Stimulated activated CD8-positive, alpha-beta memory T cell treated with anti-CD3 and anti-CD28 coated beads, Interleukin-7, amount 100 ng/mL, for 1 hour (primary cell): ENCODE measurements at places on chromosomes 5 and 9.

GRCh38 chr5:136046246-136046645 lies 17.5 kb downstream of the TGFBI start:
- DNase-seq = no peak

DNA sequence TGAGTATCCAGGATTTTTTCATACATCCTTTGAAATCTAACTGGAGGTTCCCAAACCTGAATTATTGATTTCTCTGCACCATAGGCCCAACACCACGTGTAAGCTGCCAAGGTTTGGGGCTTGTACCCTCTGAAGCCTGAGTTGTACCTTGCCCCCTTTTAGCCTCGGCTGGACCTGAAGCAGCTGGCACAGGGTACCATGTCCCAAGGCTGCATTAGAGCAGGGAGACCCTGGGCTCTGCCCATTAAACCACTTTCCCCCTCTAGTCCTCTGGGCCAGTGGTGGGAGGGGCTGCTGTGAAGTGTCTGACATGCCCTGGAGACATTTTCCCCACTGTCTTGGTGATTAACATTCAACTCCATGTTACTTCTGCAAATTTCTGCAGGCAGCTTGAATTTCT lies 532.9 kb upstream of the NUDT12 start:
- DNase-seq = no peak

DNA sequence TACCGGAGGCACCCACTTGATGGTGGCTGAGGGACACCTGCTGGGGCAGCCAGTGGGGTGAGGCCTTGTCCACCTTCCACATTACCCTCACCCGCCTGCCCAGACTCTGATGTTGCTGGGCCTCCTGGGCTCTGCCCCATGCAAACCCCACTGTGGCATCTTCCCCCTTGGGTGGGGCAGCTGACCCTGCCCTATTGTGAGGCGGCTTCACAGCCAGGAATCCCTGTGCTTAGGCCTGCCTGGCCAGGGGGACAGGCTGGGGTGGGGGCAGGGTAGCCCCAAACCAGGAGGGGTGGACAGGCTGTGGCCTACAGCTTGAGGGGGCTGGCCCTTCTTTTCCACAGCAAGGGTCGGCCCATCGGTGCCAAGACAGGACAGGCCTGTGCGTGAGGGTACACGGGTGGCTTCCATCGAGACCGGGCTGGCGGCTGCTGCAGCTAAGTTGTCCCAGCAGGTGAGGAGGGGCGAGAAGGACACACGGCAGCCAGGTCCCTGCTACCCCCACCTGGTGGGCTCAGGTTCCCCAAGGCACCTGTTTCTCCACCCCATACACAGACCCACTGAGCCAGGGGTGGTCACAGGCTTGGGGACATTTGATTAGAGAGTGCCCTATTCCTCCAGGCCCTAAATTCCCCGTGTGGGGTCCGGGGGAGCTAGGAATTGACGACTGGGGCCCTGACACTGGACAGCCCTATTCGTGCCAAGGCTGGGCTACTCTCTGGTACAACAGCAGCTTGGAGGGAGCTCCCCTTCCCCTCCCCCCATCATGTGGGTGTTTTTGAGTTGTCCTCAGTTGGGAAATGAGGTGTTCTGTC lies 99.2 kb downstream of the PHF2 start:
- DNase-seq = no peak

DNA sequence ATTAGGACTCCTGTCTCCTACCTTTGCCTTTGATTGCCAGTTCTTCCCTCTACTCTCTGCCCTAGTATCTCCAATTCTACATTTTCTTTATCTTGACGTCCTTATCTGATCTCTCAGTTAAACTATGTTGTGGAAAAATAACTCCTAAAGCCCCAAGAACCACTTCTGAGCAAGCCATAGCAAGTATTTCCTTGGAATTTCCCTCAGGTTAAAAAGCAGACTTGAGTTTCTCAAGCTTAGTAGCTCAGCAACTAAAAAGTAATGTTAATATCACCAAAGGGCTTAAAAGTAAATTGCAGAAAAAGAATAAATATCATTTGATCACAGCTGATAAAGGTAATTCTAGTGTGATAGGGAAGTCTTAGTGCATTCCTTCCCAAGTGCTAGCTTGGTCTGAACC lies 13.2 kb upstream of the HSPB3 start:
- no peak for DNase-seq

GRCh38 chr5:56766926-56767325 lies 48.4 kb upstream of the MAP3K1 start:
- no peak for DNase-seq

- no peak for DNase-seq
These were observed 2045.4 kb upstream of the CDH6 start for GRCh38 chr5:29148073-29148472.

- DNase-seq = no peak
These were observed 25.6 kb downstream of the PDE8B start for GRCh38 chr5:77235846-77236721.

- no peak for DNase-seq
These were observed 30.3 kb upstream of the STING1 start for GRCh38 chr5:139512786-139513390.

GRCh38 chr5:146586752-146587151 lies 70.8 kb upstream of the GPR151 start:
- no peak for DNase-seq

DNA sequence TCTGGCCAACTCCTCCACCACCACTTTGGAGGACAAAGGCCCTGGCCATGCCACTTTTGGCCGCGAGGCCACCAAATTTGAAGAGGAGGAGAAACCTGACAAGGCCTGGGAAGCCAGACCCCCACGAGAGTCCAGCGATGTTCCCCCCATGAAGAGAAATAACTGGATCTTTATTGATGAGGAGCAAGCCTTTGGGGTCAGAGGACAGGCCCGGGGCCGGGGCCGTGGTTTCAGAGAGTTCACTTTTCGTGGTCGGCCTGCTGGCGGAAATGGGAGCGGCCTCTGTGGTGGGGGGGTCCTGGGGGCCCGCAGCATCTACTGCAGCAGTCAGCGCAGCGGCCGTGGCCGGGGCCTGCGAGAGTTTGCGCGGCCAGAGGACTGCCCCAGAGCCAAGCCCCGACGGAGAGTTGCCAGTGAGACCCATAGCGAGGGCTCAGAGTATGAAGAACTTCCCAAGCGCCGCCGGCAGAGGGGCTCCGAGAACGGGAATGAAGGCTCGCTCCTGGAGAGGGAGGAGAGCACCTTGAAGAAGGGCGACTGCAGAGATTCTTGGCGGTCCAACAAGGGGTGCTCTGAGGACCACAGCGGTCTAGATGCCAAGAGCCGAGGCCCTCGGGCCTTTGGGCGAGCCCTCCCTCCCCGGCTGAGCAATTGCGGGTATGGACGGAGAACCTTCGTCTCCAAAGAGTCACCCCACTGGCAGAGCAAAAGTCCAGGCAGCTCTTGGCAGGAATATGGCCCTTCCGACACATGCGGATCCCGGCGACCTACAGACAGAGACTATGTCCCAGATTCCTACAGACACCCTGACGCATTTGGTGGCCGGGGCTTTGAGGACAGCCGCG lies 27.4 kb upstream of the POMT1 start:
- DNase-seq = no peak

DNA sequence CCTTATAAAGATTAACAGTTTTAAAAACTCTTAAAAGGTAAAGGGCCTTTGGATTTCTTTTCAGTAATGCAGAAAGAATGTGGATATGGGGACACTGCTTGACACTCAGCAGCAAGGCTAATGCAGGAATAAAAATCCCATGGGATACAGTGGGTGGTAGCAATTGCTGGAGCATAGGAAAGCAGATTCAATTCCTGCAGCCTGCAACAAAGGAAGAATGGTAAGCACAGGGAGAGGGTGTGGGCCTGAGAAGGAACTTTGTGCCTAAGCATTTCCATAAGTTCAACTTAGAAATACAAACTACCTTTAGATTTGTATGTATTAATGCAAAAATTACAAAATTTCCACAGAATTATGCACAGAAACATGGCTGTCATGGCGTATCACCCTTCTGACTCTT lies 65.8 kb upstream of the CDK5RAP2 start:
- no peak for DNase-seq

GRCh38 chr5:33324667-33325307 lies 116.0 kb upstream of the TARS1 start:
- no peak for DNase-seq

DNA sequence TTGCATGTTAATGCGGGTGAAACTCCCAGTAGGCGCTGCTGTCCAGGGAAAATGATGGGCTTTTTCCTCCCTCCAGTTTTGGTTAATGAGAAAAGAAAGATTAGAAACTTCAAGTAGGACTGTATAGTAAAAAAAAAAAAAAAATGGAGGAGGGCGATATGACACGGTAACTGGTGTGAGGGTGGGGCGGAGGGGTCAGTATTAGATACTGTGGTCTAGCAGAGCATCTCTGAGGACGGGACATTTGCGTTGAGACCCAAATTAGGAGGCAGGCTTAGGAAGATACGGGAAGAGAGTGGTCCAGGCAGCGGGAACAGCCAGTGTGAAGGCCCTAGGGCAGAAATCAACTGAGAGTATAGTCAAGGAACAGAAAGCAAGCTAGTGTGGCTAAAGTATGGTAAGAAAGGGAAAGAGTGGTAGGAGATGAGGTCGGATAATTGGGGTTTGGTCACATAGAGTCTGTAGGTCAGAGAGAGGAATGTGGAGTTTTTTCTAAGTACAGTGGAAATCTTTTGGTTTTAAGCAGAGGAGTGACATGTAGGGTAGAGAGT lies 707 bp downstream of the RMND5B start:
- no peak for DNase-seq

DNA sequence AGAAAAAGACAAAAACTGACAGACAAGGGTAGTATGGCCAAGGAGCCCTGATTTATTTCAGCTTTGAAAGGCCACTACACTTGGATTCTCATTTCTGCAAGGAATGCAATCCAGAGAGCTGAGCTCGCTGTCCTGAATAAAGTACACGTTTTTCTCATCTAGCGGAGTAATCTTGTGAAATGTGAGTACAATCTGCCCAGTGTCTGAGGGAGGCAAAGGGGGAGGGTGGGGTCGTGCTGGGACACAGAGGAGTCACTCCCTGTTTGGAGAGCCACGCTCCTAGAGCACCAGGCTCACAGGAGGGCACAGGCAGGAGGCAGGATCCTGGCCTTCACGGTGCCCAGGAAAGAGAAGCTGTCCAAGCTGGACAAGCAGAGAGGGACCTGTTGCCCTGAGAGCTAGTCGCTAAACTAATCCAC lies 51.0 kb upstream of the IFNK start:
- DNase-seq = no peak

- DNase-seq = no peak
These were observed 1365.5 kb upstream of the CDH9 start for GRCh38 chr5:28403846-28404245.

GRCh38 chr9:126222835-126223431 lies 103.7 kb upstream of the MVB12B start:
- DNase-seq = no peak

DNA sequence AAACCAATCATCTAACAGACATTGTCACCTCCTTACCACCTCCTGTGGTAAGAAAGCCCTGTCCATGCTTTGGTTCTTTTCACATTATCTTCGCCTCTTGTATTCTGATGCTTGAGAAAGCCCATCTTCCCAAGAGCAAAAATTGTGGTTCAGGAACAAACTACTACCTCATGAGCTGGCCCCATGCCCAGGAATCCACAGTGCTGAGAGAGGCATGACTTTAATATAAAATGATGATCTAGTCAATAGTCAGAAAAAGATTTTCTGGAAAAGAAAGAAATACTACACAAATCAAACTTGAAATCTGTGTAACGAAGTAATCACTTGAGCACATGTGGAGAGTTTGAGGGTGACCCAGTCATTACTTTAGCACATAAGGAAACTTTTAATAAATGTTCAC lies 94.7 kb downstream of the FGF10 start:
- DNase-seq = no peak

DNA sequence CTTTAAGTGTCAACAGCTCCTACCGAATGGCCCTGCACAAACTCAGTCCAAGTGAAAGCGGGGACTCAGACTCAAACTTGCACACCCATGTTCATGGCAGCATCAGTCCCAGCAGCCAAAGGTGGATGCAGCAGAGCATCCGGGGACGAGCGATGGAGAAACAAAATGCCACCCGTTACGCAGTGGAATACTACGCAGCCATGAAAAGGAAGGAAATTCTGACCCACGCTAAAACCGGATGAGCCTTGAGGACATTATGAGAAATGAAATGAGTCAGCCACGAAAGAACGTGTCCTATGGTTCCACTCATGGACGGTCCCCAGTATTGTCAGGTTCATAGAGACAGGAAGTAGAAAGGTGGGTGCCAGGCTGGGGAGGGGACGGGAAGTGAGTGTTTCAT lies 48.6 kb upstream of the NOTCH1 start:
- DNase-seq = no peak

DNA sequence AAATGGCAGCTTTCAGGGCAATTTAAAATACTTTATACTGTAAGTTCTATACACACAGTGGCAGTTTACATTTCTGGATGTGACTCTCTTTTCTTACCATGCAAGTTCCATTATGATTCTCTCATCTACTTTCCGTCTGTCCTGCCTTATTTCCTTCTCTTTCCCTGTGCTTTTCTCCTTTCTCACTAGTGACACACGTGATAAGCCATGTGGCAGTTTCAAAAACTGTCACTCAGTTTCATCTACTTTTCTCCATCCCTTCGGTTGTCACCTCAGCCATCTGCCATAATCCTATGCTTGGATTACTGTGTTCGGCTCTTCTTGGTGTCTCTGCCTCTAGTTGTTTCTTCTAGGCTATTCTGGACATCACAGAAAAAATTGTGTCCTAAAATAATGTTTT lies 46.8 kb upstream of the ATG10 start:
- DNase-seq = no peak

GRCh38 chr9:70586476-70586875 lies 172.0 kb upstream of the KLF9 start:
- no peak for DNase-seq

DNA sequence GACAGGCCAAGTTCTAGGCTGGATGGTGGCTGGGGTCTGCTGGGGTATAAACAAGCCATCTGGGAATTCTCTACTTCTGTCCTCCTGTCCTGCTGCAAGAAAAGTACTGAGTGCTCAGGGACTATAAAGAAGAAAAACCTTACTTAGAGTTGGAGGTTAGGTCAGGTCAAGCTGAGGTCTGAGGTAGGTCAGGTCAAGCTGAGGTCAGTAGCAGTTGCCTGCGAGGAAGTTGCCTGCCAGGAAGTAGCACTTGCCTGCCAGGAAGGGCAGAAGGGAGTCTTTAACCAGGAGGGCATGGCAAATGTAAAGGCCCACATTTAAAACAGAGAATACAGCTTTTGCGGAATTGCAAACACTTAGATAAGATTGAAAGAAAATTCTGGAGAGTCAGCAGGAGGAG lies 51.3 kb upstream of the PRLR start:
- DNase-seq = no peak

DNA sequence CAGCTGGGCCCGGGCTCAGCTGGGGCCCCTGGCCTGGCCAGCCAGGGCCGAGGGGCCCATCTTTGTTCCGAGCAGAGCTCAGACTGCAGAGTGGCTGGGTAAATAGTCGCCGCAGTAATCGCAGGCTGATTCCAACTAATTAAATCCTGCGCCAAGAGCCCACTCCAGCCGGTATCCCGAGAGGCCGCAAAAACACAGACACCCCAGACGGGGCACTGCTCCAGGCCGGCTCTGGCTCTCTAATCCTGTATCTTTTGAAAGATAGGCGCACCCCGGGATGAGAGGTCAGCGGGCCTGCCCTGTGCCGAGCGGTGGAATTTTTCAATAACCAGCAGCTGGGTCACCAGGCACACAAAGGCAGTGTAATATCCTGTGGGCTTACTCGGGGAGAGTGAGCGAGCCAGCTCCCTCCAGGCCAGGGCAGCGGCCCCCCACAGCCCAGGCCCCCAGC lies 57.7 kb downstream of the LMX1B start:
- DNase-seq = no peak
